Activated gamma-delta T cell treated with anti-CD3 and anti-CD28 coated beads, Interleukin-2, amount 50 U/mL, for 16 hours (primary cell): ENCODE measurements at places on chromosomes 2 and 18.

DNA sequence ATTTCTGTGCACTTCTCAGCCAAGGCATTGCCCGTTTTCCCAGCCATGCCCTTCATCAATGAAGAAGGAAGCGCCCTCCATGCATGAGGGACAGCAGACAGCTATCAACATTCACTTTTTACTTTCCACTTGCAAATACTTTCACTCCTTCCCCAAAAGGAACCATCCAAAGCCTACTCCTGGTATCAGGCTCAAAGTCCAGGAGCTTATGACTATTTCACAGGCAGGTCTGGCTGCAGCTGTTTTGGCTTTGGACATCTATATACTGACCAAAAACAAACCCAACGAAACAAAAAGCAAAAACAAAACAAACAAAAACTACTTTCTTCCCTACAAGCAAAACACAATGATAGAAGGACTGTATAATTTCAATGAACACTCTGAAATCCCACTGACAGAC is 825.1 kb downstream of the RNF144A start:
- DNase-seq = no peak

DNA sequence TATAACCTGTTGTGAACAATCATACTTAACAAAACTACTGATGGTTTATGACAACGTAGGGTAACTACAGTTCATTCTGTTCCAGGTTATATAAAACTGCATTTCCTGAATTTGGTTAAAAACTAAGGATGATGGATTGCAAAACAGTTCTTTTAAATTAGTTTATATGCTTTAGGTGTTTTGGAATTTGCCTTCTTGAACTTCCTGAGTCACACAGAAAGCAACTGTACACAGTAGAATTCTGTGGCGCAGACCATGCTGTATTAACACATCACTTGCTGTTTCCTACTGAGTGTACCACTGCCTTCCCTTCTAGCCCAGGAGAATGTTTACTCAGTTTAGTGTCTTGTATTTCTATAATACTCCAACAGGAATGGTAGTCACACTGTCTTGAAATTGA is 19.4 kb downstream of the ITGB1BP1 start:
- DNase-seq = no peak

DNA sequence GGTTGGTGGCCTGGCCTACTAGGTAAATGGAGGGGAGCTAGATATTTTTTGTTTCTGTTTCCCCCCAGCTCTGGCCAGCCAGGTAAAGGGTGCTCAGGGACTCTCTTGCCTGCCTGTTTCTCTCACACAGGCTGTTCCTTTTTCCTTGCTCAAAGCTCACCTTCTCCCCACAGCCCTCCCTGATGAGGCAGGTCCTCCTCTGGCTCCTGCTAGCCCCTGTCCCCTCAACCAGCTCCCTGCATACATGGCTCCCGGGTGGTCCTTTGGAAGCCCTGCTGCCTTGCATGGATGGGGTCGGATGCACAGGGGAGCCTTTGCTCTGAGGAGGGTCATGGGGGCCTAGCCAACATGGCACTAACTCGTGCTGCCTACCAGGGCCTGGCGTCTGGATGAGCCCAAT is 27.8 kb downstream of the DYSF start:
- no peak for DNase-seq

DNA sequence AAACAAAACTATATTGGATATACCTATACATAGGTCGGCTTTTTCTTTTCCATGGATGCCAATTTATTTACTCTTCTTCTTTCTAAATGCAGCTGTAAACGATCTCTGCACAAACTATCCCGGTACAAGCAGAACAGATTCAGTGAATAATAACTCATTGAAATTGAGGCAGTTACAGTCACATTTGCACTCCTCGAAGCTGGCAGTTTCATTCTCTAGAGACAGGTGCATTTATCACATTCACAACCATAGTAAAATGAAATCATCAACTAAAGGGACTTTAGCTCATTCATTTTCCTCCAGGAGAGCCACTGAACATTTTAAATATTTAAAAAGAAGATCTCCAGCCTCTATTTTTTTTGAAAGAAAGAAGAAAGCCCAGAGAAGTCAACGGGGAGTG is 551.7 kb downstream of the LRP1B start:
- no peak for DNase-seq

GRCh38 chr2:157334797-157335196 is 9.2 kb upstream of the ERMN start:
- no peak for DNase-seq

DNA sequence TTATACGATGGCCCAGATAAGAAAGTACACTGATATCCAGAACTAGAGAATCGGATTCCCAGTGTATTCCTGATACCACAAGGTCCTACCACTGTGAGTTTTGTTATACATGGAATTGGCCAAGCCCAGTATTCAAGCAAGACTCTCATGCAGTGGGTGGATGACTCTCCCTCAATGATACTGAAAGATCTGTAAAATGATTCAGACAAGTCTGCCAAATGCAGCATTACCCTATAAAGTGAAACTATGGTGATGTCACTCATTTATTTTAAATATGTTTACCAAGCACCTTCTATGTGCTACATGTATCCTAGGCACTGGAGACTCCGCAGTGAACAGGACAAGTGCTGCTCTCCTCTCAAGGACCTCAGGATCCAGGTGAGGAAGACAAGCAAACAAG is 22.6 kb downstream of the MYO5B start:
- no peak for DNase-seq

DNA sequence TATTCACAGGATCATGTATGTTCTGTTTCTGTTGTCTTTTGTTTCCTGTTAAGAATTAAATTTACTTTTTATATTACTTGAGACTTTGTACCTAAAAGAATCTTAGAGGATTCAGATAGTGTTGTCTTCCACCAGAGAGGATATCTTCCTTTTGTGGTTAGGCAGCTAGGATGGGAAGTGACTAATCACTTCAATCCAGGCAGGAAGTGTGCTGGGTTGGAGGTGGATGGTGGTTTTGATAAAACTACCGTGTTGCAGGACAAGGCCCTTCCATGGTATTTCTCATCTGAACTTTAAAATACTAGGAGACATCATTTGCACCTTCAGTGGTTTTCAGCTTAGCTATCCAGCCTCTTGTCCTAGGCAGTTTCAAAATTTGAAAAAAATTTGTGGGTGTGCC is 728.6 kb upstream of the CDH2 start:
- DNase-seq = no peak

DNA sequence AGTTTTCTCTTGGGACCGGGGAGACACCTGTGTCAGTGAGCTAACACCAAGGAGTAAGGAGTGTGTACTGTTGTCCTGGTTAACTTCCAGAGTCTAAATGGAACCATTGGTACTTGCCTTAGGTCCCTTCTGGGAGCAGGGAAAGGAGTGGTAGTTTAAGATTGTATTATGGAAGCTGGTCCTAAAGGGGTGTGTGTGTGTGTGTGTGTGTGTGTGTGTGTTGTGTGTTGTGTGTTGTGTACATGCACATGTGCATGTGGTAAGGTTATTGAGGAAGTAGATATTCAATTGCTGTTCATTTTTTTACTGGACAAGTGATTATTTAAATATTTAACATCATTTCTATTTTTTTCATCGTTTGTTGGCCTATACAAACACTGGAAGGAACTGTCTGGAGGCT is 1.4 kb downstream of the APLF start:
- DNase-seq = no peak

- DNase-seq = no peak
Observed at GRCh38 chr2:141323571-141323970, 807.2 kb downstream of the LRP1B start.

- no peak for DNase-seq
Observed at GRCh38 chr2:158487419-158487818, 30.7 kb downstream of the PKP4 start.

DNA sequence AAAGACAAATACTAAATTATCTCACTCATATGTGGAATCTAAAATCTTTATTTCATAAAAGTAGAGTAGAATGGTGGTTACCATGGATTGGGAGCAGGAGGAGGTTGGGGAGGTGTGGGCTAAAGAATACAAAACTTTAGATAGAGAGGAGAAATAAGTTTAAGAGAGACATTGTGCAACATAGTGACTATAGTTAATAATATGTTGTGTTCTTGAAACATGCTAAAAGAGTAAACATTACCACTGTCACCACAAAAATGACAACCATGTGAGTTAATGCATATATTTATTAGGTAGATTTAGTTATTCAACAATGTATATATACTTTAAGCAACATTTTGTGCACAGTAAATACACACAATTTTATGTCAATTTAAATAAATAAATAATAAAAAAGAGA is 128.5 kb upstream of the COL3A1 start:
- no peak for DNase-seq

DNA sequence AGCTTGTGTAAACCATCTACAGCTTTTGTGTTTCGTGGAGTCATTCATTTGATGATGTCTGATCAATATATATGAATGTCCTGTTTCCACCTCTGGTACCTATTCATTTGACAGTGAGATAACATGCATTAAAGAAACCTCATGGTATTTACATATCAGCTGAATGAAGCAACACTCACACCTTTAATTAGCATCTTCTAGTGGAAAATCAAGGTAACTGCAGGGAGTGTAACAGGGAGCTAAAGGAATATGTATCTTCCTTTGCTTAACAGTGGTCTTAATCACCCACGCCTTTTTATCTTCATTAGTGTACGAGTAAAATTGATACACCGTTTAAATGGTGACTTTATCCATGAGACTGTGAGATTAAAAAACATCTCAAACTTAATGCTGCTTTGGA is 15.6 kb downstream of the SLC39A10 start:
- no peak for DNase-seq
